ENCODE measurements at places on chromosomes 4 and X. TPM values are rescaled to one million over a fixed set of nuclear protein-coding genes. Genes with fewer than 3 reads are reported as not detected.

- DNase-seq, result peak; percentile 59
Observed at GRCh38 chr4:120156120-120156718, 89.6 kb upstream of the MAD2L1 start.

WDR13 gene
- 134 TPM for polyA plus RNA-seq

DNA sequence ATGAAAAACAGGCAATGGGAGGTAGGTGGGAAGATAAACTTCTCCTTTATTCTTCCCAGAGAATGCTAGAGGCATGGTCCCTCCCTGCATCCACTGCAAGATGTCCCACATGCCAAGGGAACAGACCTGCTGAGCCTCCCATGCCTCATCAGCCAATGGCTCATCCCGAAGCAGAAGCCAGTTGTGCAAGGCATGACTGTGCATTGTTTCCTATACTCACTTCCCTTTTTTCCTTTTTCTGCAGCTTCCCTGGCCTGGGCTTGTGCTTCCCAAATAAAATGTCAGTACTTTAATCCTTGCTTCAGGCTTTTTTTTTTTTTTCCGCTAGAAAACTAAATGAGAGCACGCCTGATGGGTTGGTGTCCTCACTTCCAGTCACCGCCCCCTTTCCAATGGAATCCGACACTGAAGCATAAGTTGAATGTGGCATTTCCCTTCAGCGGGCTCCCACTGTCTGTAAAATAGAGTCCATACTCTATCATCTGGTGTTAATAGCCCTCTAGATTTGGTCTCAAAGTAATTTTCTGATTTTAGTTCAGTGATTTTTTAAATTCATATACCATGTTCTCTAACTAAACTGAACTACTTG is 239.0 kb upstream of the JADE1 start:
- no peak for DNase-seq

GRCh38 chr4:31043382-31044062 is 323.4 kb downstream of the PCDH7 start:
- peak; percentile 10 for DNase-seq

- peak; percentile 59 for DNase-seq
Observed at GRCh38 chrX:48071064-48071985, at the start of gene ZNF630. Gene ZNF630, minus strand, starts transcription at chrX:48071640. Its CDS starts 4,754 bp downstream, at chrX:48066886.

DNA sequence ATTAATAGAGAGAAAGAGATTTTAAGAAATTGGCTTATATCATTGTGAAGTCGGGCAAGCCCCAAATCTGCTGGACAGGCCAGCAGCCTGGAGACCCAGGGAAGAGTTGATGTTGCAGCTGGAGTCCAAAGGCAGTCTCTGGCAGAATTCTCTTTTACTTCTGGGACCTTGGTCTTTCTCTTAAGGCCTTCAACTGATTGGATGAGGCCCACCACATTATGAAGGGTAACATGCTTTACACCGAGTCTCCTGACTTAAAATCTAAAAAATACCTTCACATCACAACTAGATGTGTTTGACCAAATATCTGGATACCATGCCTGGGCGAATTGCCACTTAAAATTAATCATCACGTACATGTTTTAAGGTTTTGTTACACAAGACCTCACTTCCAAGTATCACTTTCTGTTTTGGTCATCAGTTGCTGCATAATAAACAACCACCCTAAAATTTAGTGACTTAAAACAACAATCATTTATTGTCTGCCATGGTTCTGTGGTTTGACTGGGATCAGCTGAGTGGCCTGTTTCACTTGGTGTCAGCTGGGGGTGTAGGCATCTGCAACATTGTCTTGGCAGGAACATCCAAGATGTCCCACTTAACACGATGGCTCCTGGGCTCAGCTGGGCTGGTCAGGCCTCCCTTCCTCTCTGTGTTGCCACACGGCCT is 3.4 kb downstream of the CD38 start:
- no peak for DNase-seq

DNA sequence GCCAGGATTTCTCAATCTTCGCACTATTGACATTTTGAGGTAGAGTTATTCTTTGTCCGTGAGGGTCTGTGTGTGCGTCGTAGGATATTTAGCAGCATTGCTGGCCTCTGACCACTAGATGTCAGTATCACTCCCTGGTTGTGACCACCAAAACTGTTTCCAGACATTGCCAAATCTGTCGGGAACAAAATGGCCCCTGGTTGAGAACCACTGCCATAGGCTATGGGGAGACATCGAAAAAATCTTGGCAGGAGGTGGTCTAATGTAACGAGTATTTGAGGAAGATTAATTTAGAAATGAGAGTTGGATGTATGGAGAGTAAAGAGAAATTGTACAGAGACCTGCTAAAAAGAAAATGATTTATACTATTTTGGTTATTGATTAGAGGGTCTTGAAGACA is 108.4 kb downstream of the DOCK11 start:
- no peak for DNase-seq

- DNase-seq, result no peak
Observed at GRCh38 chr4:172813359-172813923, 355.2 kb upstream of the GALNT7 start.

PFKFB1 gene
- 0.23 TPM for polyA plus RNA-seq

MID1IP1 gene
- 105 TPM for polyA plus RNA-seq

- DNase-seq, result no peak
Observed at GRCh38 chr4:69727426-69727825, 33.0 kb downstream of the SULT1B1 start.

GRCh38 chr4:75457365-75457764 is 56.8 kb downstream of the RCHY1 start:
- DNase-seq, result no peak

PAGE1 gene
- not detected for polyA plus RNA-seq

- no peak for DNase-seq
Observed at GRCh38 chrX:149374751-149375150, 130.4 kb downstream of the IDS start.

DNA sequence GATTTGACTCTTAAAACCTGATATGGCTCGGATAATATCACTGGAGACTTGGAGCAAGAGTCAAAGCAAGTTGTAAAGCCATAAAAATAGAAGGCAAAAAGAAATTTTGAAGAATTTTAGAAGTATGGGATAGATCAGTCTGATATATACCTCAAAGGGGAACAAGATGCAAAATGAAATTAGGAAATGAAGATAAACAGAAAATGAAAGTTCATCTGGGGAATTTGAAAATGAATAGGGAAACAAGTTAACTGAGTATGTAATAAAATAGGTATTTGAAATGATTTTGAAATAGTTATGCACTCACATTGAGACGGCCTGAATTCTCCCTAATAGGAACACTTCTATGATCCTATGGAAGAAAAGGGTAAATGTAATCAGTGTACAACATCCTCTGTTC is 5.7 kb downstream of the CYP2U1 start:
- DNase-seq, result no peak

ANKRD17 gene
- 18.3 TPM for polyA plus RNA-seq

DNA sequence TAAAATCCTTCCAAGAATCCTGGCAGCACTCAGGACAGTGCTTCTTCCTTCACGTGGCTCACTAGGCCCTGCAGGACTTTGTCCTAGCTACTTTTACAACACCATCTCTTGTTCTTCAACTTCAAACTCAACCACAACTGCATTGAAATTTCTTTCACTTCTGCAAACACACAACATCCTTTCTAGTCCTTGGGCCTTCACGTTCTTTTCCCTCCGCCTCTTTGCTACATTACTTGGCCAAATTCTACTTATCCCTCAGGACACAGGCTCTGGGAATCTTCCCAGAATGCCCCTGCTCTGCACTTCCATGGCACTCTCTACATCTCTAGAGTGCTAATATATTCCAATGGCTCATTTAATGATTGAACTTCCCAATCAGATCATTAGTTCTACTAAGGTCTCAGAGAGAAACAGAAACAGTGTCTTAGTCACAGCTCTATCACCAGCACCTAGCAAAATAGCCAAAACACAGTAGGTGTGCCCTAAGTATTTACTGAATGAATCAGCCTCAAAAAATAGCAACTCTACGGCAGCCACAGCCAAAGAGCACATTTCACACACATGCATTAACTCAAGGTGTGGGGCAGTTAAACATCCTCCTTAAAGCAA is 73.3 kb downstream of the MANBA start:
- no peak for DNase-seq

DNA sequence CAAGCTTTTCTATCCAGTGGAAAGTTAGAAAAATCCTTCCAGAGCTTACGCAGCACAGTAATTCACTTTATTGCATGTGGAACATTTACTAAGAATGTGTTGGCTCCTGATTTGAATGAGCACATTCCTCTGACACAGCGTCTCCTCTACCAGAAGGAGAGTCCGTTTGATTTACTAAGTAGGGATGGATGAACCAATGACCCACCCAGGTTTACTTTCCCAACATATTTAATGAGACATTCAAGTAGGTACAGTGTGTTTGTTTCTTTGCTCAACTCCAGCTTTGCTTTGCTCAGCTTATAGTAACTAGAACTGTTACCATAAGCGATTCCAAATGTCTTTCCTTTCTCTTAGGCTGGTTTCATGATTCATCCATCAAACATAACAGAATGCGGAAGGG is 161.7 kb downstream of the SMARCA1 start:
- no peak for DNase-seq

- DNase-seq, result no peak
Observed at GRCh38 chr4:102560571-102561341, 59.6 kb downstream of the NFKB1 start.

DNA sequence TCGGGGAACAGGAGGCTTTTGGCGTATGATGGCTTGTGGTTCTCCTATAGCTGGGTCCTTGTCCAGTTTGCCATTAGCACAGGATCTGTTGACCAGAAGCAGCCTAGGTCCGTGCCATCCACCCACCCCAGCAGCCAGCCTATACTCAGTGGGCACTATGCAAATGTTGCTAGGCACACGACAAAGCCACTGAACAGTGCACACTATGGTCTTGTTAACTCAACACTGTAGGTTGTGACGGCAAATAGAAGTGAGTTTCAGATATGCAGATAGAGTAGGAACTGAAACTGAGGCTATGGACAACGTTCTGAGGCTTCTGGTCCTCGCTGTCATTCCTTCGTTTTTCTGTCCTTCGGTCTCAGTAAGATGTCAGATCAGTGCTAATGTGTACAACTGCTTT is 541.3 kb upstream of the TENM3 start:
- no peak for DNase-seq

DNA sequence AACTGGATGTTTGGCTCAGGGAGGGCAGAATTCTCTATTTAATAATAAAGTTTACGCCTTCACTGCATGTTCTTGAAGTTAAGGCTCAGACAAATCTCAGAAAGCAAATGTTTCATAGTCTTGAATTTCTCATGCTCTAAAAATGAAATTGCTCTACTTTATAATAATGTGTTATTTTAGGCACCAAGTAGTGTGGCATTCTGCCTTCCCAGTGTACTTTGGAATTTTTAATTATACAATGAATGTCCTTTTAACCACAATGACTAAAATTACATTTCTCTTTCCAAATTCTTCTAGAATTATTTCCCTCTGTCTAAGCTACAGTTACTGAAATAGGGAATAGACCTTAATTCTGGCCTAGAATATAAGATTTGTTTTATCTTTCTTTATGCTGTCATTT is 97.9 kb upstream of the PDE5A start:
- DNase-seq, result no peak

GRCh38 chrX:12570859-12571501 is 220.2 kb upstream of the PRPS2 start:
- DNase-seq, result no peak

DNA sequence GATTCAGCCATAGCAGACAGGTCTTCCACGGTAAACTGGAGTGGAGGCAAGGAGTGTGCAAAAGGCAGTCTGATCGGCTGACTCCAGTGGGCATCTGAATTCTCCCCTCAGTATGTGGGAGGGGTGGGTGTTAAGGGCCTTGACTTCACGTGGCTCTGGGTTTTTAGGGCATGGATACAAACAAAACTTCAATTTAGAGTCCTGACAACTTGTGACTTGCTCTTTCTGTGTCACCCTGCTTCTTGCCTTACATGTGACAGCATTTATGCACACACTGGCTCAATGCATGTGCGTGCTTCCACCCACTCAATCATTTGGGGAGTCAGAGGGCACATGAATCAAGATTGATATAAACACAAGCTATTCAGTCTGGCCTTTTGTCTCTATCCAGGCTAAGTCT is 17.5 kb downstream of the PLP1 start:
- DNase-seq, result no peak

FGF2 gene
- polyA plus RNA-seq, result 12.1 TPM

- DNase-seq, result no peak
Observed at GRCh38 chr4:89312066-89312465, 4.5 kb upstream of the GPRIN3 start.

GRCh38 chr4:59987289-59987688 is 1212.8 kb upstream of the ADGRL3 start:
- DNase-seq, result no peak

DNA sequence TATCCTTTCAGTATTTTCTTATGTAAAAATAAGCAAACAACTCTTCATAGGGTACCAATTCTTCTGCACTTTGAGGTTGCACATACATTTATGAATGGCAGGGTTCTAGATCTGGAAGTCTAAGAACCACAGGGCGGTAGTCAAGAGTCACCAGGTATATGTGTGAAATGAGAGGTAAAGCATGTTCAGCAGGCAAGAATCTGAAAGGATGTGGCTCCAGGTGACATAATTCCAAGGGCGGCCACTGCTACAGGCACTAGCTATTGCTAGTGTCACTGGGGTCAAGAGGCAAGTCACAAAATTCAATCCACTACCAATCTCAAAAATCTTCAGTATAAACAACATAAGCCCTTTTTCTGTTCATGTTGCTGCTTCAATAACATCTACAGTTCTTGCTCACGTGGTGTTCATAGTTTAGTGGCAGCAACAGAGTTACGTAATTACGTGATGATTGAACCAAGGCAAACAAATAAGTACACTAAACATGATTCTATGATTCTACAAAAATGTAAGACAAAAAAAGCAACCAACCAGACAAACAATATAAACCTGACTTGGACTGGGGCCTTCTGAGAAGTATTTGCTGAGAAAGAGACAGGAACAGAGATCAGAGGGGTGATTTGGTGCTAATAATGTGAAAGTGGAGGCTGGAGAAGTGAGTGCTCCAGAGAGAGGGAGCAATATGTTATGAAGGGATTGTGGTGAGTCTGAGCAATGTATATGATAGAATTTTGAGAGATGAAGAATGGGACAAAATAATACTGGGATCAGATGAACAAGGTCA is 101.7 kb downstream of the NAA11 start:
- DNase-seq, result no peak

DNA sequence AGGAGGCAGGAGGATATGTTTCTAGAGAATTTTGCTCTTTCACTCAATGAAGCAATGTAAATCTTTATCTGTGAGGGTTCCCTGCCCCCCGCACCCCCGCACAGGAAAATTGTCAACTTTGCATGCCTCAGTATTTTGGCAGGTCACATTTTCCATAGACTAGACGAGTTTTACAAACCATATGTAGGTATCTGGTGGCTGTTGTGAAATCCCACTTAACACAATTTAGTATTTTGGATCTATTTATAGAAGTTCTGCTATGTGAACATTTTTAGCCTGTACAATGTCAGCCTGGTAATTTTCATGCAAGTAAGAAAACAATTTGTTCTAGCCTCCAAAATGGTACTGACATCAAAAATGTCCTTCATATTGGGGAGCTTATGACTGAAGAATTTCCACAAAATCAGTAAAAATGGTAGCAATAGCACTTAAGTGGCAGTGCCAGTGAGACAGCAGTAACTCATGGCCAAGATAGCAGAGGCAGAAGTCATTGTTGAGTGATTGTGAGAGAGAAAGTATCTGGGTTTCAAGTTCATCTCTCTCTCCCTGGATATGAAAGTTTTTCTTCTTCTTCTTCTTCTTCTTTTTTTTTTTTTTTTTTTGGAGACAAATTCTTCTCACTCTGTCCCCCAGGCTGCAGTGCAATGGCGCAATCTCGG is 12.4 kb upstream of the FRYL start:
- DNase-seq, result no peak

ODAPH gene
- polyA plus RNA-seq, result not detected
